ENCODE measurements at places on chromosomes 2 and 18. TPM values are rescaled to one million over a fixed set of nuclear protein-coding genes. Genes with fewer than 3 reads are reported as not detected.

Gene DSC2
- total RNA-seq = not detected

Gene PLEKHA3
- total RNA-seq = 15.1 TPM

Gene NBEAL1
- total RNA-seq = 8.9 TPM

Gene C2orf80
- not detected for total RNA-seq

Gene RFX8
- 0.06 TPM for total RNA-seq

Gene SNTG2
- 0.41 TPM for total RNA-seq

Gene ACMSD
- not detected for total RNA-seq

Gene ERBB4
- total RNA-seq = 3.0 TPM

Gene CRYGD
- total RNA-seq = not detected

Gene ANKRD30BL
- not detected for total RNA-seq

Gene OSR1
- total RNA-seq = 1.8 TPM
